ENCODE measurements at places on chromosomes 16 and 17.

- no peak for DNase-seq
These were observed 5.0 kb downstream of the GCGR start for GRCh38 chr17:81808778-81809555.

GRCh38 chr17:37130984-37131446 is 182.3 kb downstream of the AATF start:
- DNase-seq: no peak

DNA sequence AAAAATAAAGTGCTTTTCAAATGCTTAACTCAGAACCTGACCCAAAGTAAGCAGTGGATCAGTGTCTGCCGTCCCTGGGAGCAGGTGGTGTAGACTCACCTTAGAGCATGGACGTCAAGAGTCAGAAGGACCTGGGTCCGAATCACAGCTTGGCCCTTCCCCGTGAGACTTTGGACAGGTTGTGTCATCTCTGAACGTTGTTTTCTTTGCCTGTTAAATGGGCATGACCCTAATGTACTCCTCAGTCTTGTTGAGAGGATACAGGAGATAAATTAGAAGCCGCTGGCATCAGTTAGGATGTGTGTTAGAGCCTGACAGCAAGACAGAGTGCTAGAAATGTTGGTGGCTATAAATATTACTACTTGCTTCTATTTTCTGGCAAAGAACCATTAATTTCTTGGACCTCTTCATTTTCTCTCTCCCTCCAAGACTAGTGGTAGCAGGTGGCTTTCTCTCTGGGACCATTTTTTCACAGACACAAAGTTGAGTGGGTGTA is 68.8 kb downstream of the RAB11FIP4 start:
- DNase-seq: no peak

- no peak for DNase-seq
These were observed 11.9 kb downstream of the CEP131 start for GRCh38 chr17:81210868-81211267.

GRCh38 chr16:14509675-14510132 is 120.4 kb downstream of the PARN start:
- DNase-seq: no peak

DNA sequence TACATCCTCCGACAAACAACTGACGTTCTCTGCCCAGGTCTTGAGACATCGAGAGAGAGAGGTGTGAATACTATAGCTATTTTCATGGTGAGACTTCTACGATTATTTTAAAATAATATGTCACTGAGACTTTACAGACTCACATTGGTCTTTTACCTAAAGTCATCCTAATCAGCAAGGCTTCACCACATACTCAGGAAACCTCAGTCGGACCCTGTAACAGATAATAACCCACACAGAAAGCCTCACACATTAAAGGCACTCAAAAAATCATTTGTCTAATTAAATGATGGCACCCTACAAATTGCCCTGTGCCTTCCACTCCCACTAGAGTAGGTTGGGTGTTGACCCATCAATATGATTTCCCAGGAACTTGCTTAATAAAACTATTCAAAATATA is 19.8 kb upstream of the SLC39A11 start:
- DNase-seq: no peak

DNA sequence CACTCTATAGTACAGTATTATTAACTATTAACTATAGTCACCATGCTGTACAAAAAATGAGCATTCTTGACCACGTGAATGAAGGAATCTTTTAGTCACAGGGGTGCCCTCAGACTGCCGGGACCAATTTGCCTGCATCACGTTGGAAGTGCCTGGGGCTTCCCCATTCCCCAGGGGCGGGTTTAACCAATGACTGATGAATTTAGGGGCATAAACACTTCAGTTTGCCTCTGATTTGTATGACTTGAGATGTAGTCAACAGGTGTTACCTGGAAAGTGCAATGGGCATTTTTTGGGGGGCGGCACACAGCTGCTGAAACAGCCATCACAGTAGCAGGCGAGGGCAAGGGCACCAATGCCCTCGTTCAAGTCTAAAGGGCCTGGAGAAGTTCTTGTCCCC is 8.7 kb upstream of the PYY start:
- no peak for DNase-seq

- DNase-seq: no peak
These were observed 36.1 kb upstream of the MRC2 start for GRCh38 chr17:62591333-62591732.

DNA sequence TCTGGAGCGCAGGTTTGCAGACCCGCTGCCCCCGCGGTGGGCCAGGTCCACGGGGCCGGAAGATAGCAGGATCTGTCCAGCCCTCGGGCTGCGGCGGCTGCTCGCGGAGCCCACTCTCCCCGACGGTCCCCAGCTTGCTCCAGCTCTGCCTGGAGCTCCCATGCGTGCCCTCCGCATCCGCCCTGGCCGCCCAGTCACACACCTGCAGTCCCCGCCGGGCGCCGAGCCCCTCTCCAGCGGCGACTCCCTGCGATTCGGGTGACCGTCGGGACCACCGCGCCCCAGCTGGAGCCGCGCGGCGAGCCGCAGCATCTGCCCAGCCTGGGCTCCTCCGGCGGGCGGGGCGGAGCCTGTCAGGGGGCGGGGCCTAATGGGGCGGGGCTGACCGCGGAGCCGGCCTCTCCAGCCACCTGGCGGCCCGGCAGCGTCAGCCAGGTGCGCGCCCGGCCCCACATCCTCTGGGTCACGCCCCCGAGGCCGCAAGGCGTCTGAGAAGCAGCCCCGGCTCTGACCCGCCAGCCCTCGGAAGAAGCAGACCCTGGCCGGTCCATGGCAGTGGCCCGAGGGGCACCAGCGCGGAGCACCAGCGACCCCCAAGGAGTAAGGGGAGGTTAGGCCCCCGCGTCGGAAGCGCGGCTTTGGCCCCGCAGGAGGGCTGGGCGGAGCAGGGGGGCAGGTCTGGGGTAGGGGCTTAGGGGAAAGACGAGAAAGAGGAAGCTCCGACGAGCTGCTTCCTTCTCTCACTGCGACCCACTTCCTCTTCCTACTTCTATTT is at the start of gene PIK3R5:
Gene PIK3R5 (minus strand): TSS at position 314 of the 775 bp plus-strand sequence. CDS start 54,213 bp downstream, outside the sequence.
- no peak for DNase-seq

DNA sequence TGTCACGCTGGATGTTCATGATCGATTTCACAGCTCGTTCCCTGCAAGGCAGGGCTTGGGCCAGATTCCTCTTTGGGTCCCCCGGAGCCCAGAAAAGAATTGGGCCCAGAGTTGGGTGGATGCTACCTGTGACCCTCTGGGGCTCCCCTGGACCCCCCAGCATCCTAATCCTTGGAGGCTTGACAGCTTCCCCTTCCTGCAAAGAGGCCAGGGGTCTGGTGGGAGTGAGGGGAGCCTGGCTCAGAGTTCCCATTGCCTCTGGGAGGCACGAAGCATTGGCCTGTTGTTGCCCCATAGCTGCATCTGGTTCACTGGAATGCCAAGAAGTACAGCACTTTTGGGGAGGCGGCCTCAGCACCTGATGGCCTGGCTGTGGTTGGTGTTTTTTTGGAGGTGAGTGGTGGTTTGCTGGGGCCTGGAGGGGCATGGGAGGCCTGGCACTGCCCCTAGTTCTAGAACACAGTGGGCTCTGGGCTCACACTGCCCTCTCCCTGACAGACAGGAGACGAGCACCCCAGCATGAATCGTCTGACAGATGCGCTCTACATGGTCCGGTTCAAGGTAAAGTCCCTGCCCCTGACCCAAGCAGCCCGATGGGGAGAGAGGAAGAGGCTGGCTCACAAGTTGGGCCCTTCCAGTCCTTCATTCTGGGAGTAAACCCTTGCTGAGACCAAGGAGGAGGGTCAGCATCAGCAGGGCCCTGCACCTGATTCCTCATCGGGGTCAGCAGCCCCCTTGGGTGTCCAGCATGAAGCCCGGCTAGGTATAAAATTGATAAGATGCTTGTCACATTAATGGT is 7.2 kb downstream of the CA7 start:
- no peak for DNase-seq

GRCh38 chr16:66845080-66845410 is 831 bp downstream of the CA7 start:
- DNase-seq: no peak

- DNase-seq: peak; percentile 82
These were observed 8.8 kb downstream of the TAX1BP3 start for GRCh38 chr17:3659541-3660111.

DNA sequence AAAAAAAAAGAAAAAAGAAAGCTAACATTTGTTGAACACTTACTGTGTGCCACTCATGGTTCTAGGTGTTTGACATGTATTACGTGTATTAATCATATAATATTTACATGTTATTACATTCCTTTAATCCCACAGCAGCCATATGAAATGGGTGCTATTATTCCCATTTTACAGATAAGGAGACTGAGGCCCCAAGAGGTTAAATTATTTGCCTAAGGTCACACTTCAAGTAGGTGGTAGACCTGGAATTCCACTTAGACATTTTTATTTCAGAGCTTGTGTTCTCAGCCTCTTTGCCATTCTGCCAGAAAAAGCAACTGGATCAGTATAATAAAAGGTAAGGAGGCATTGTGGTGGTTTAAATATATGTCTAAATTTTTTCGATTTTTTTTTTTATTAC is 55.1 kb upstream of the HS3ST4 start:
- DNase-seq: no peak

All from AG09319 (cell line).